Cerebellum (tissue), 4 donors: ENCODE measurements at places on chromosomes 6 and 20. TPM values are rescaled to one million over a fixed set of nuclear protein-coding genes. Genes with fewer than 3 reads are reported as not detected.

The CAGE1 gene
- 0.18 TPM for total RNA-seq

The FAM209B gene
- total RNA-seq: not detected

DNA sequence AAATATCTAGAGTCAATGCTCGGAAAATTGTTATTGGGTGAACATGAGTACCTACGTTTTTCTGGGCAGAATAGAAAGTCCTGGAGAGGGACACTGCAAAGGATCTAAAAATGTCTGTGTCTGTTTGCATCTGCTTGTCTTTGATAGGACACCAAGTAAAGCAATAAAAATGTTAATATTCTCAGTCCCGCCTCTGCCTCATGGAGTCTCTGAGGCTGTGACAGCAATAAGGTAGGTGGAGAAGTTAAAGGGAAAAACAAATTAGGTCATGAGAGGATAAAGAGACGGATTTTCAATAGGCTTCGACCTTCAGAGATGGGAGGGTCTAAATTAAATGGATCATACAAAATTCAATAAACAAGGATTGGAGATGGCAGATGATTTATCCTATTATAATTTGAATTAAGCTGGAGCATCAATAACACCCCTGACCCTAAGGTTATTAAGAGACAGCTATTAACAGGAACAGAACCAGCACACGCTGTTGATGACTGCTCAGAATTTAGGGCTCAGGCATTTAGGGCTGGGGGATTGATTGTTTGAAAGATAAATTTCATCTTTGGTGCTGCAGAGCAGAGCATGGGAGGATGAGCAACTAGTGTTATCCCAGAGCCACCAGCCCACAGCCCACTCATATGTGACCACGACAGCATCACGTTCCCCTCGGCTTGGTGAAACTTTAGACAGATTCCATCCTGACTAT, 620.3 kb upstream of the CDH4 start:
- no peak for DNase-seq

- no peak for DNase-seq
Observed at GRCh38 chr6:28742668-28743270, 181.0 kb downstream of the TRIM27 start.

The SLCO4A1 gene
- total RNA-seq: 2.1 TPM

The GRM1 gene
- 28.9 TPM for total RNA-seq

The SIRPD gene
- not detected for total RNA-seq

The NHLRC1 gene
- total RNA-seq: 2.8 TPM

GRCh38 chr6:106620931-106621672, 8.2 kb downstream of the RTN4IP1 start:
- DNase-seq: no peak

The RIPPLY2 gene
- total RNA-seq: 8.0 TPM

DNA sequence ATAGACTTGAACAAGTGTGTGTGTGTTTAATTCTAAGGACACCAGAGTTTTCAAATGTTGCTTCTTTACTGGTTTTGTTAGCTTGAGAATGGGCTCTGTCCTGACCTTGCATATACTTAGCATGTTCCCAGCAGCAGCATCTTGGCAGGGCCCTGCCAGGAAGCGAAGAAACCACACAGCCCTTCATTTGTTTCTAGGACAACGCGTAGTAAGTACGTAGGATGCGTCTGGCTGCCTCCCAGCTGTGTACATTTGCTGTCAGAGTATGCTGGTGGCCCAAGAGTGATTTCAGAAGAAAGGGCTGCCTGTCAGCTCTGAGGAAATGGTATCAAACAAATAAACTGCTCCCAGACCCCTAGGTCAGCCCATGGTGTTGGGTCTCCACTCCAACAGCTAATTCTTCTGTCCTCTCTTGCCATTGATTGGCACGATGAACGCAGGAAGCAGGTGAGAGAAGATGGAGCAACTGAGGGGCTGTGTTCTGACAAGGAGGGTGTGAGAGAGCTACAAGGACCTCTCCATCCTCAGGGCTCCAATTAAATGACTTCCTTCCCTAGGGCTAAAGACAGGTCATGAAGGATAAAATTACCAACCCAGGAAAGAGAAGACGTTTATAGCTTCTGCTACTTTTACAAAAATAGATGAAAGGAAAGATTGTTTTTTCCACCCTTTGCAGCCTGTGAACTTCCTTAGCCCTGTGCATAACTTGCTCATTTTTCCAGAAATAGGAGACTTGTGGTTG, 55.9 kb upstream of the HDDC2 start:
- no peak for DNase-seq

DNA sequence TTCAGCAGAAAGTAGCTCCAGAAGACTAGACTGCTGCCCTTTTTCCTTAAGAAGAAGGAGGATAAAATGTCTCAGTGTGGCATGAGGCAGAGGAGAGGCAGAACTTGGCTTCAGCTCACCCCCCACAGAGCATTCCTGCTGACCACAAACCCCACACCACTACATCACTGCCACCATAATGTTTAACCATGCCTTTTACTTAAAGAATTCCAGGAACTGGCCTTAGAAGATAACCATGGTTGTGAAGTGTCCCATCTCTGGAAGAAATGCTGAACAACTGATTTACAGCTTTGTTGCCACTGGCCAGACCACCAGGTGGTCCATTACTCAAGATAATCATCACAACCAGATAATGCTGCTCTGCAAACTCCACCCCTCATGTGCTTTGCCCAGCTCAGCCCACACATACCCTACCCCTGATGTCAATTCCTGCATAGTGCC, 154.1 kb downstream of the CD24 start:
- no peak for DNase-seq

- no peak for DNase-seq
Observed at GRCh38 chr6:160055813-160056212, 65.8 kb upstream of the SLC22A1 start.

The TRAPPC3L gene
- total RNA-seq: not detected

The COL9A1 gene
- total RNA-seq: 7.3 TPM

The HSPA1L gene
- total RNA-seq: 4.2 TPM

The FABP7 gene
- total RNA-seq: 266 TPM

GRCh38 chr6:15990179-15990578, 138.7 kb upstream of the MYLIP start:
- no peak for DNase-seq

The SNAP91 gene
- 81.5 TPM for total RNA-seq

GRCh38 chr20:61785567-61785816, 280.2 kb downstream of the TAF4 start:
- DNase-seq: no peak

DNA sequence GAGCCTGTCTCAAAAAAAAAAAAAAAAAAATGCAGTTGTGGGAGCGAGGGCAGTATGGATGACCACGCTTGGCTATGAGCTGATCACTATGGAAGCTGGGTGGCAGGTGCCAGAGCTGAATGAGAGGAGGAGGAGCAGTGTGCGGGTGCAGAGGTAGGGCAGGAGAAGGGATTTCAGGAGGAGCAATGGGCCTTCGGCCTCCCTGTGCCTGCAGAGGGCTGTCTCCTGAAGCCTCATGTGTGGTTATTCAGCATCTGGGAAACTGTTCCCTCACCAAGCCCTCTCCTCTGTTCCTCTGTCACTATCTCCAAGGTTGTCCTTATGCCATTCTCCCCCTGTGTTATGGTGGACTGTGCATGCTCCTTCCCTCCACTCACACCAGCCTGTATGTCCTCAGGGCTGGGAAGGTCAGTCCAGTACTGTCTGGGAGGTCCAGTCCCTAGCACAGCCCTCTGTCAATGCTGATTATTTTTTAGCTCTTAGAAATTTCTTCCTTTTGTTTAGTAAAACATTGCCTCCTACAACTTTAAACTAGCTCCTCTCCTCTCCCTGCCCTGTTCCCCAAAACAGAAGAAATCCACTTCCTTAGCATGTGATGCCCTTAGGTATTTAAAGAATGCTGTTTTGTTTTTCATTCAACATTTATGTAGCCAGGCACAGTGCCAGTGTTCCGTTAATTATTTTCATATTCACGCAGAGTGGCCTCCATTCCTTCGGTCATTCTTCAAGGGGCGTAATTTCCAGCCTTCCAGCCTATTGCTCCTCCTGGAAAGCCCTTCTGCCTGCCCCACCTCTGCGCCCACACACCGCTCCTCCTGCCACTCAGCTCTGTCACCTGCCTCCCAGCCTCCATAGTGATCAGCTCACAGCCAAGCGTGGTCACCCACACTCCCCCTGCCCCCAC, 48.9 kb downstream of the CNBD2 start:
- no peak for DNase-seq

- no peak for DNase-seq
Observed at GRCh38 chr6:114158411-114158810, 184.4 kb downstream of the HS3ST5 start.

The ECT2L gene
- total RNA-seq: 0.45 TPM

DNA sequence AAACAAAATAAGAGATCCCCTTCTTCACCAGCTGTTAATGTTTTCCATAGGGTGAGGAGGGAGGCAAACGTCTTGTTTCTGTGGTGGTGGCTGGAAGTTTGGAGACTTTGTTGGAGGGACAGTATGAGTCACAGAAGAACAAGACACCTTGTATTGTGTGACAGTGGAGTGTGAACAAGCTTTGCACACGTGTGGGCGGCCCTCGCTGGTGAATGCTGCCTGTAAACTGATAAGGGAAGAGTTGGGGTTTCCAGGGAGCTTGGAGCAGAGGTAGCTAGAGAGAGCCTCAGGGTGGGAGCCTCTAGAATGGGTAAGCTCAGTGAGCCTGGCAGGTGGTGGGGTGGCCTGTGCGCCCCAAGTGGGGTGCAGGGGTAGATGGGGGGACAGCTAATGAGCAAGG, 78.3 kb downstream of the ZDHHC14 start:
- no peak for DNase-seq

GRCh38 chr6:106247733-106248132, 77.8 kb downstream of the ATG5 start:
- no peak for DNase-seq

- DNase-seq: no peak
Observed at GRCh38 chr6:43478008-43478372, 620 bp downstream of the TJAP1 start.

- no peak for DNase-seq
Observed at GRCh38 chr6:156410649-156411048, 366.5 kb upstream of the ARID1B start.

- no peak for DNase-seq
Observed at GRCh38 chr6:77856391-77856790, 203.6 kb downstream of the MEI4 start.

DNA sequence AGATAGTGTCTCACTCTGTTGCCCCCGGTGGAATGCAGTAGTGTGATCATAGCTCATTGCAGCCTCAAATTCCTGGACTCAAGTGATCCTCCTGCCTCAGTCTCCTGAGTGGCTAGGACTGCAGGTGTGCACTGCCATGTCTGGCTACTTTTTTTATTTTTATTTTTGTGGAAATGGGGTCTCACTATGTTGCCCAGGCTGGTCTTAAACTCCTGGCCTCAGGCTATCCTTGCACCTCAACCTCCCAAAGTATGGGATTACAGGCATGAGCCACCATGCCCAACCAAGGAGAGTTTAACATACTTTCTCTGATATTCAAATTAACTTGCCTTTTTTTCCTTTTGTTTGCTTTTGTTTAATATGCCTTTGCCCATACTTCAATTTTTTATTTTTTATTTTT, 10.4 kb upstream of the ACTR5 start:
- DNase-seq: no peak

DNA sequence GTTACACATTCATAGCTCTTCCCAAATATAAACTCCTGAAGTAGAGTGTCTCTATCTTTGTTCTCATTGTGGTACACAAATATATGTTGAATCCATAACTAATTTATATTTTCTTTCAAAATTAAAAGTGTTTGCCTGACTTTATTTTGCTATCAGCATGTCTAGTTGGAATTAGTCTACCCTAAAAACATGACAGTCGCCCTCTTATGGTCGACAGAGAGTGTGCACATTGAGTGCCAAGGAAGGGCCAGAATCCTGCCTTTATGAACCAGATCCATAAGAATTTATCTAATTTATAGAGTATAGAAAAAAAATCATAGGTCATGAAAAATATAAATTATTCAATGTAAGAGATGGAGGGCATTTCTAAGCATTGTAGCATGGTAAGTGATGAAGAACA, 12.3 kb upstream of the DEFB112 start:
- DNase-seq: no peak

The TDRD6 gene
- 1.9 TPM for total RNA-seq

- no peak for DNase-seq
Observed at GRCh38 chr20:63686492-63687321, 9.7 kb upstream of the TNFRSF6B start.

- no peak for DNase-seq
Observed at GRCh38 chr20:20772497-20773085, 60.1 kb upstream of the RALGAPA2 start.

DNA sequence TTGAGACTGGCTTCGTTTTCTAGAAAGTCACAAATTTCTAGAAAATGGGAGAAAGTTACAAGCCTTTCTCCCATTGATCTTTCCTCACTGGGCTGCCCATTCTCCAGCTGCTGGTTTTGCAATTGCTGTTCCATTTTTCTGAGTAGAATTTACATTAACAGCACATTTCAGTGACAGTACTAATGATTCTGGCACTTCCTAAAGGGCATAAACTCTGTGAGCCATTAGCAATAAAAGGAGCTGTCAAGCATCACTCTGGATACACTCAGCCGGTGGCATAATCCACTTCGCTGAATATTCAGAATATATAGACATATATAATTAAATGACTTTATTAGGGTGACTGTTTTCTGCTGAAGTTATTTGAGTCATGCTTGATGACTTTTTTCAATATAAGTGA, 6.7 kb upstream of the SSTR4 start:
- DNase-seq: no peak

DNA sequence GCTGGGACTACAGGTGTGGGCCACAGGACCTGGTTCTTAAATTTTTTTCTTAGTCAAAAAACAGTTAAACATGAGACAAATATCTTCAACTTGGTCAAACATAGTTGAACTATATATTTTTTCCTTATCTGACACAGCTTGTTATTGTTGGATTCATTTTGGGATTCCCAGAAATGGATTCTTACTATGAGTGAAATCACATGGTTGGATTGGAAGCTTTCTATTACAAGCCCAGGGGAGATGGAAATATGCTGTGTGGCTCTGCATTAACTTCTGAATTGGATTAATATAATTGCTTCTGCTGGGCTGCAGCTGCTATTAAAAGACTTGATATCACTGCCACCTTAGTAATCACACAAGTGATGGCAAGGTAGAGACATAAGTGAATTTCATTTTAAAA, 126.4 kb upstream of the DUSP22 start:
- DNase-seq: no peak

GRCh38 chr6:83860359-83860755, 868 bp downstream of the CYB5R4 start:
- no peak for DNase-seq

GRCh38 chr6:90940812-90941481, 354.1 kb upstream of the MAP3K7 start:
- peak; percentile 10 for DNase-seq

GRCh38 chr6:4776131-4776492, at the start of gene CDYL:
CDYL (plus strand) TSS chr6:4776404; CDS start chr6:4776784, 380 bp downstream.
- DNase-seq: peak; percentile 89

The COQ3 gene
- 5.5 TPM for total RNA-seq

- DNase-seq: no peak
Observed at GRCh38 chr6:155520078-155520477, 64.4 kb upstream of the NOX3 start.

DNA sequence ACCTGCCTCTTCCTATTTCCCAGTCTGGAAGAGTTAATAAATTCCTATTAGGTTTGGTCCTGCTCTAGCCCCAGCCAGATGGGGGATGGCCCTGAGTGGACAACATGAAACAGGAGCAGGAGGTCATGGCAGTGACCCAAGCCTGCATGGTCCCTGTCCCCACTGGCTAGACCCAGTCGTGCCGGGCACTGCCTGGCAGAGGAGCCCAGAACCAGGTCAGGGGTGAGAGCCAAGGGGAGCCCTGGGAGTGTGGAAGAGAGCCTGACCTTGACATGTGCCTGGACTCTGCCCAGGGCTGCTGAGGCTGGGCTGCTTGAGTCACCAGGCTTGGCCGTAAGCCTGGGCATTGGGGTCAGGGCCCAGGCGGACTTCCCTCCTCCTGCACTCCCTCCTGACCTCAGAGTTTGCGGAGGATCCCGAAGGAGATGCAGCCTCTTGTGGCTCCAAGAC, 3.6 kb downstream of the AVP start:
- DNase-seq: no peak

GRCh38 chr6:5318617-5319272, 57.4 kb downstream of the FARS2 start:
- no peak for DNase-seq
